ENCODE measurements at places on chromosomes 11 and 22. TPM values are rescaled to one million over a fixed set of nuclear protein-coding genes. Genes with fewer than 3 reads are reported as not detected.

- peaks cover 8% of the 10 kb centered on the region for H3K27me3 ChIP-seq
- peak overlapping the region; percentile 76 for H3K4me3 ChIP-seq
- H3K4me1 ChIP-seq, result peaks cover 53% of the 10 kb centered on the region
- H3K36me3 ChIP-seq, result no peaks in the 10 kb centered on the region
- DNase-seq, result no peak
Observed at GRCh38 chr22:31488988-31489617, 539 bp downstream of the EIF4ENIF1 start.

DNA sequence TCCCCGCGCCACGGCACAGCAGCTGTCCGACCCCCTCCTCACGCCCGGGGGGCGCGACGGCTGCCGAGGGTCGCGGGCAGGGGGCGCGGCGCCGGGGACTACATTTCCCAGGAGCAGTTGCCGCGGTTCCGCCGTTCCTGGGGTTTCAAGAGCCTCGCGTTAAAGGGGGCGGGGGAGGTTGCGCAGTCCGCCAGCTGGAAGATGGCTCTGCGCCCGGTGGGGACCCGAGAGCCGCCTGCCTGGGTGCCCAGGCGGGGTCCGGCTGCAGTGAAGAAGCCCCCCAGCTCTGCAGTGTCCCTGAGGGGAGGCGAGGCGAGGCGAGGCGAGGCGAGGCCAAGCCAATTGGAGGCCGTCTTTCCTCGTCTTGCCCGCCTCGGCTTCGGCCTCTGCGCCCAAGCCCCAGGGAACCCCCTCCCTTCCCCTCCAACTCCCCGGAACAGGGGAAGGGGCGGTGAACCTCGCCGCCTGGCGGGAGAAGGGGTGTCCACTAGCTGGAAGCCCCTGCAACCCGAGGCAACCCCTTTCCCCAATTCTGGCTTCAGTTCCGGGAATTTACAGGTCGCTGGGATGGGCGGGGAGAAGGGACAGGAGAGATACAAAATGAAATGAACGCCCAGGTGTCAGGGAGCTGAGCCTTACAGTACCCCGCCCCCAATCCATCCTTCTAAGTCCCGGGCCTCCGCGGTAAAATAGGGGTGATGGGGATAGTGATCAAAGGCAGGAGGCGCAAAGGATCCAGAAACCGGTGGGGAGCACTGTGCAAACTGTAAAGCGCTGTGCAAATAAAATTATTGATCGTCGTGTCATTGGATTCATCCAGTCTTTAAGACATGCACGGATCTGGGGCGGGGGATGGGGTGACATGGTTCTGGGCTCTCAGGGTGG, 5.2 kb upstream of the GCAT start:
- no peak overlapping the region for H3K27ac ChIP-seq
- H3K4me1 ChIP-seq, result peaks cover 29% of the 10 kb centered on the region
- H3K4me3 ChIP-seq, result peak overlapping the region; percentile 63
- no peak for DNase-seq

GRCh38 chr11:66887526-66887925, 30.7 kb downstream of the LRFN4 start:
- DNase-seq, result no peak
- peaks cover 7% of the 10 kb centered on the region for H3K27me3 ChIP-seq
- H3K27ac ChIP-seq, result no peak overlapping the region
- no peaks in the 10 kb centered on the region for H3K4me1 ChIP-seq

GRCh38 chr11:115226556-115226955, 277.7 kb downstream of the CADM1 start:
- no peak for DNase-seq
- peaks cover 2% of the 10 kb centered on the region for H3K27me3 ChIP-seq
- no peak overlapping the region for H3K27ac ChIP-seq
- H3K36me3 ChIP-seq, result peaks cover 14% of the 10 kb centered on the region
- H3K4me3 ChIP-seq, result no peak overlapping the region
- H3K4me1 ChIP-seq, result peaks cover 16% of the 10 kb centered on the region

LDHAL6A gene
- polyA plus RNA-seq, result not detected
